ENCODE measurements at places on chromosomes 1 and 21.

- DNase-seq: peak; percentile 63
These were observed 35.8 kb upstream of the LMO4 start for GRCh38 chr1:87292684-87293493.

DNA sequence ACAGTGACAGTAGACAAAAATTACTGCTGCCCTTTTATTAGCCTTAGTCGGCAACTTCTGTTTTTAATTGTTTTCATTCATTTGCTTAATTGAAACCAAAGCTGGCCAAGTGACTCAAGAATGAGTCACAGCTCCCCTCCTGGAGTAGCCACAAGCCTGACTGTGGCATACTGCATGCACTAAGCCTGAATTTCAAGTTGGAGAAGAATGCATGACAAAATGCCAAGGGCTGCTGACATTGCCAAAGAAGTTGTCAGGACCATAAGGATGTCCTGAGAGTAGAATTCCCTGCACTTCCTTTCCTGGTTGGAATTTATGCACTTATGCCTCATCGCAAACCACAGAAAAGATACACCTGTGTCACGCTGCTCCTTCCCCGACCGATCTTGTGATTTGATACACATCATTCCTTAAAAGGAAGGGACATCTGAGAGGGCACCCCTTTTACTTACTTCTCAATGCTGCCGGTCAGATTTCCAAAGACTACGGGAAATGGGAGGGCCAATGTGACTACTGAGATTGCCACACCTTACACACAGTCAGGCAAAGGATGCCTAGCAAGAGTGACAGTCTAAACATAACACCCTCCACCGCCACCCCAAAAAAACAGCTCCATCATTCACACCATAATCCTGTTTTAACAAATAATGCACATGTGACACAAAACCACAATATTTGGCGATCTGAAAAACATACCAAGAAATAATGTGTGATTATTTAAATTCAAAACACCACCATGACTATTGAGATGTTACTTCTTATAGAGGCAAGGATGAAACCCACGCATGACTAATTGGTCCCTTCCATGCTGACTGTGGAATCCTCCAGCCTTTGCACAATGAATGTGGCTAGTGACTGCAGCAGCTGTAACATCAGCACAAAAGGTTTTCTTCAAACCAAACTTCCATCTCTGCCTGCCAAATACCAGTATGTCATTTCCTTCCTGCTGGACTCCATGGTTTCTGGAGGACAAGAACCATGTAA lies 28.2 kb downstream of the VAV3 start:
- DNase-seq: no peak

DNA sequence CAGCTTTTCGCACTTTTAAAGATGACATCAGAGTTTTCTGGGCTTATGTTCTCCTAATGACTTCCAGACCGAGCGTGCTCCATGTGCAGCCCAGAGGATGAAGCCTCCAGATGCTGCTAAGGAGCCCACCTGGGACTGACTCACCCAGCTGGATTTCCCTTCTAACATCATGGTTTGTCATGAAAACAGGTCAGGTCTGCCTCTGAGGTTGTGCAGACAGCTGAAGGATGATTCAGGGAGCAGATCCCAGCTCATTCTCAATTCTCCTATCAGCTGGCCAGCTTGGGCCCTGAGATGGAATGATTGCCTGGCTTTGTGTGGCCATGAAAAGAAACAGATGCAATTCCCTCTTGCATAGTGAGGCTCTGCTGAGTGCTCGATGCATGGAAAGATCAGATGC lies 123.9 kb upstream of the DUSP10 start:
- DNase-seq: no peak

GRCh38 chr21:37849506-37850102 lies 66.7 kb downstream of the KCNJ6 start:
- DNase-seq: no peak

DNA sequence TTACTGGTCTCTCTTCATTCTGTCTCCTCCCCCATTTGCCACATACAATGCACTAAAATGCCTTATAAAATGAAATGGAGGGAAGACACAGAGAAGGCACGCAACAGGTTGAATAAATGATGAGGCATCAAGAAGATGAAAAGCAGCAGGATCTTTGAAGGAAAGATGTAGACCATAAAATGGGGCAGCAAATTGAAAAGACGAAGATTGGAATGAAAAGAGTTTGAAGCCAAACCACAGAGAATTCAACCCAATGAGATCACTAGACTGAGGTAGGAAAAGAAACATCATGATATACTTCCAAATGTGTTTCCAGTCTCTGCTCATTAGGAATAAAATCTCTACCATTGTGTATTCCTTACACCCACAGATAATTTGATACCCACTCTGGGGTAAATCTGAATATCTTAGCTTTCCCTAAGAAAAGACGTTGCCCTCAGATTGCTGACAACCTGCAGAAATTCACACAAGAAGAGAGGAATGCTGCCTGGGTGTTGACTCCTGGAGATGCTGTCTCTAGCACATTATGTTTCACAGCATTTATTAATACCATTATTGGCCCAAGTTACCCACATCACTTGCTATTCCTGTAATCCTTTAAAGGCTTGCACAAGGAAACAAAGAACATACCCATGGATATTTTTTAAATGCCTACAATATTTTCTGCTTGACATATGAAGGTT lies 230.9 kb downstream of the LTN1 start:
- no peak for DNase-seq

- DNase-seq: no peak
These were observed 31.6 kb downstream of the ADCY10 start for GRCh38 chr1:167882376-167882775.

- DNase-seq: no peak
These were observed 32.1 kb upstream of the HSPA13 start for GRCh38 chr21:14414932-14415508.

GRCh38 chr1:6209661-6210580 lies 4.0 kb downstream of the RNF207 start:
- DNase-seq: no peak

DNA sequence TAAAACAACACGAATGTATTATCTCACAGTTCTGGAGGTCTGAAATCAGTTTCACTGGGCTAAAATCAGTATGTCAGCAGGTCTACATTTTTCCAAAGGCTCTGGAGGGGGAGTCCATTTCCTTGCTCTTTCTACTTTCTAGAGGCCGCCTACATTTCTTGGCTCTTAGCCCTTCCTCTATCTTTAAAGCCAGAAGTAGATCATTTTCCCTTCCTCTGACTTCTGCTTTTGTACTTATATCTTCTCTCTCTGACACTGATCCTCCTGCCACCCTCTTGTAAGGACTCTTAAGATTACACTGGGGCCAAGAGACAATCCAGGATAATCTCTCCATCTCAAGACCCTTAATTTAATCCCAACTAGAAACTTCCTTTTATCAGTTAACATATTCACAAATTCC lies 41.4 kb downstream of the MSH4 start:
- DNase-seq: no peak

DNA sequence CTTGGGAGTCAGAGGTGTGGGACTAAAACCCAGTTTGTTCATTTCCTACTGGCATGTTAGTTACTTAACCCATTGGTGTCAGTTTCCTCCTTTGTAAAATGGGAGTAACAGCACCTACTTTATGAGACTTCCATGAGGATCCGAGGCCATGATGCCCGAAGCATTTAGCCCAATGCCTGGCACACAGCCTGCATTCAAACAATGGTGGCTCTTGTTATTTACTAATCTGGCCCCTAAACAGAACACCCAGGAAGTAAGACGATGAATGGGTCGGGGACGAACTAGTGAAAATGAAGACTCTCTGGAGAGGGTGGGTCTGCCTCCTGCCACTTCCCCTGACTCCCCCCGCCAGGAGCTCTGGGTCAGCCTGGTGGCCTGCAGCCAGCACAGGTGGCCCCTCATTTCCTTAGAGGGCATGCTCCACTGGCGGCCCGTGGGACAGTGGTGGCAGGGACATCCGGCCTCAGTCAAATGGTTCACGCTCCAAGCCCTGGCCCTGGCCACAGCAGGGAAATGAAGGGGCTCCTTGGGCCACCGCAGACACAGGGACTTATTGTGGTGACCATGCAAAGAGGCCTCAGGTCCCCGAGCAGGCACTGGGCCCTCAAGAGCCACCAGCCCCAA lies 9.5 kb upstream of the TAS1R2 start:
- no peak for DNase-seq

GRCh38 chr21:40686526-40686925 lies 160.4 kb downstream of the DSCAM start:
- DNase-seq: no peak

GRCh38 chr1:217336724-217337123 lies 294.2 kb downstream of the GPATCH2 start:
- DNase-seq: no peak

GRCh38 chr1:58013237-58013636 lies 533.3 kb downstream of the OMA1 start:
- no peak for DNase-seq

- no peak for DNase-seq
These were observed 108.1 kb upstream of the COG2 start for GRCh38 chr1:230534224-230534623.

GRCh38 chr1:187817782-187818181 lies 989.0 kb downstream of the PLA2G4A start:
- no peak for DNase-seq

DNA sequence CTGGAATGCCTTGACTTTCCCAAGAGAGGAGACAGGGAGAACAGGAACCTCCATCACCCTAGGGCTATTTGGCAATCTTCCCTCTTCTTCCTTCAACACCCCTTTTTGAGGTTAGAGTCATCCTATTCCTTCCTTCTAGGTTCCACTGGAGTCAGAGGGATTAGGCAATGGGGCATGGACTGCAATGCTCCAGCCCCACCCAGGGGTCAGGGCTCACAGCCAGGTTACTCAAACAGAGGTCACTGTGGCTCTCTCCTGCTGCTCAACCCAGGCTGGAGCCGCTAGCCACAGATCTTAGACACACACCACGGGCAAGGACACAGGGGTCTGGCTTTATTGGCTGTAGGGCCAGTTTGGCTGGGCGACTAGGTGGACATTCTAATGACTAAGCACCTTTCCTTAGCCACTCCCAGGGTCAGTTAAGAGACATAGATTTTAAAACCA lies 145.5 kb upstream of the NRIP1 start:
- DNase-seq: no peak

- no peak for DNase-seq
These were observed 4.4 kb downstream of the PACC1 start for GRCh38 chr1:212410231-212410820.

GRCh38 chr1:87977145-87977544 lies 648.5 kb downstream of the LMO4 start:
- no peak for DNase-seq

GRCh38 chr1:165631342-165632151 lies 513 bp downstream of the MGST3 start:
- no peak for DNase-seq

DNA sequence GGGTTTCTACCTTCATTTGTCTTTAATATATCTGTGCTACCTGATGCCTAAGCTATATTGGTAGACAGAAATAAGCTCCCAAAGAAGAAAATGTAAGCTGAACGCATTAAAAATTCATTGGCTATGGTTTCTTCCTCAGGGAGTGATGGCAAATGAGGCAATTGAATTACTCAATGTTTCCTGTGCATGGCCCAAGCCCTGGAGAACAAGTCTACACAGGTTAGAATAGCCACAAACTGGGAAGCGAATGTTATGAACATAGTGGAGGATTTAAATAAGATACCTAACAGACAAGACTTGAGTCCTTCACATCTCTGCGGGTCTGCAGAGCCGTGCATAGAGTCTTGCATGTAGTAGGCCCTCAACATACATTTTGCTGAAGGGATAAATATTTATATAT lies 350.3 kb downstream of the RWDD3 start:
- DNase-seq: no peak

GRCh38 chr21:35562876-35563275 lies 497.4 kb downstream of the SETD4 start:
- no peak for DNase-seq

DNA sequence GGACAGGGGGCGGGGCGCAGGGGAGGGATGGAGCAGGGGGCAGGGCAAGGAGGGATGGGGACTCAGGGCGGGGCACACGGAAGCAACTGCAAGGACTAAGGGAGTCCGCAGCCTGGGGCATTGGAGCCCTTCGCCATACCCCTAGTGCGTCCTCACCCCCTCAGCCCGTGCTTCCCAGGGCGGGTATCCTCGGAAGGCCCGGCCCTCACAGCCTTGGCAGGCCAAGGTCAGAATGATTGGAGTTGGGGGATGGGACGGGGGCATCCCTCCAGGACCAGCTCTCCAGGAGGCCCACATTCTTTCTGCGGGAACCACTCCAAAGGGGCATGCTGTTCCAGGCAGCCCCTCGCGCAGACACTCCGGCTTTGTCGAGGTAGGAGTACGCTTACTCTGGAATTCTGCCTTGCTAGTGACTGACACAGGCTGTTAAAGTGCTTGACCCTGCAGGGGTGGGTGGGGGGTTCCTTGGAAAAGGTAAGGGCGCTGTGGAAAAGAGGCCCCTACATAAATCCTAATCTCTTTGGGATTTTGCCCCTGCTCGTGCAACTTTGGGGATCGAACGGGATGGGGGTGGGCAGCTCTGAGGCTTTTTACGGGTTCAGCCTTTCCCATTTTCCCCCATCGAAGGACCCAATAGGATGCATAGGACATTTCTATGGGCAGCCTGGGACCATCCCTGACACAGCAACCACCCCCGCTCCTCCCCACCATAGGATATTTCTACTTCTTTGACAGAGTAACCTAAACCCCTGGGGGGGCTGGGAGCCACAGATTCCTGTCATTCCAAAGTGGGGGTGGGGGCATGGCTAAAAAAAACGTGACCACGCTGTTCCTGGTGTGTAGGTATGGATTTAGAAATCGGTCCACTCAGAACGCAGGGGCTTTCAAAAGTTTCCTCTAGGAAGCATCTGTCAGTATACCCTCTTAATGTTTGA lies 738 bp upstream of the TRIM11 start:
- peak; percentile 79 for DNase-seq

DNA sequence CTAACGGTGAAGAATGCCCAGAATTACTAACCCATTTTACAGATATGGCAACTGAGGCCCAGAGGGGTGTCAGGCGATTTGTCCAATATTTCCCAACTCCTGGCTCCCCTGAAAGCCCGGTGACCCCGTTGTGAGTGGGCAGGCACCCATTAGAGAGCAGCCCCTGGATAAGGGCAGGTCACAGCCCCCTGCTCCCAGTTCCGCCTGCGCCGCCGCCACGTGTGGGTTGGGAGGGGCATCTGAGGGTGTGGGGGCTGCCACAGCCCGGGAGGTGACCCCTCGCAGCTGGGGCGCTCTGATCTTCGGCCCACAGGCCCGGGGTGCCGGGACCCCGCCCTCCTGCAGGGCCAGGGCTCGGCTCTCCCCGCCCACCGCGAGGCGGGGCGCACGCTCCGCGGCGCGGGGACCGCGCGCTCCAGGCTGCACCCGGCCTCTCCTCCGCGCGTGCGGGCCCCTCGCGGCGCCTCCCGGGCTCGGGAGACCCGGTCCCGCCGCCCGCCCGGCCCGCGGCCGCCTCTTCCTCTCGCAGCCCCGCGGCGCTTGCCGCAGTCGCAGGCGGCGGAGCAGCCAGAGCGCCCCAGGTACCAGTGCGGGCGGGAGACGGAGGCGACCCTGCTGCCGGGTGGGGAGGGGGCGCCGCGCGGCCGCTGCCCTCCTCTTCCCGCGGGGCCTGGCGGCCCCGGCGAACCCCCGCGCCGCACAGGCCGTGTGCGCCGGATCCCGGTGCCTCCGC lies at the start of gene HTR6:
Gene HTR6, plus strand, starts transcription at position 423 of the 733 bp plus-strand sequence. CDS start 879 bp downstream, outside the sequence.
- DNase-seq: no peak

- no peak for DNase-seq
These were observed 12.9 kb downstream of the SNX27 start for GRCh38 chr1:151624783-151625182.

Data from retina (tissue), 1 donor.